Left forelimb (tissue), 1 donor: ENCODE measurements at places on chromosomes 3 and 15.

DNA sequence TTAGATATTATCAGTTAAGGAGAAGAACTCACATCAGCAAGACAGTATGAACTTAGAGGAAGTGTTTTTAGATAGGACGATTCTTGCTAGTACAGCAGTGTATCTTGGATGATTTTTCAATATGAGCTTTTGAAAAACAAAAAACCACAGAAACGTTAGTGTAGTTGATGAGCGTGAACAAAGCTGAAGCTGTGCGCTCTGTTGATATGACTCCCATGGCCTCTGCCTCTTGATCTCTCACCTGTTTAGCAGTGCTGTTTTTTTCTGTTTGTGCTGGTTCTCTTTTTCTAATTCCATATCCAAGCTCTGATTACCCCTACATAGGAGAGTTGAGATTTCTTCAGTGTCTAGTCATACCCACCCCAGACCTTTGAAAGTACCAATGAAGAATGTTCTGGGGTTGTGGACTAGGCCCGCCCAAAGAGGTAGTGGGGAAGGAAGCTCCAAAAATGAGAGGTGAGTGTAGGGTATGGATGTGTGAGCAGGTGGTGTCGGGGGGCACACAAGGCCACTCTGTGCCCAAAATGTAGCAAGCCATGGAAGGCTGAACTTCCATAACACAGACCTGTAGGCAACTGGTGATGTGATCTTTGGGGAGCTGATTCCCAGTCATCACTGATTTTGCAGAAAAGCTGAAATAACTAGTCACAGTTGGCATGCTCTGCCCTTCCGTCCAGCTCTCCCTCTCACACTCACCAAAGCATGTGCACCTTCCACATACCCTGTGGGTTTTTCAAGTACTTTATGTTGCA is 20.0 kb upstream of the CMTM7 start:
- no peak for DNase-seq

DNA sequence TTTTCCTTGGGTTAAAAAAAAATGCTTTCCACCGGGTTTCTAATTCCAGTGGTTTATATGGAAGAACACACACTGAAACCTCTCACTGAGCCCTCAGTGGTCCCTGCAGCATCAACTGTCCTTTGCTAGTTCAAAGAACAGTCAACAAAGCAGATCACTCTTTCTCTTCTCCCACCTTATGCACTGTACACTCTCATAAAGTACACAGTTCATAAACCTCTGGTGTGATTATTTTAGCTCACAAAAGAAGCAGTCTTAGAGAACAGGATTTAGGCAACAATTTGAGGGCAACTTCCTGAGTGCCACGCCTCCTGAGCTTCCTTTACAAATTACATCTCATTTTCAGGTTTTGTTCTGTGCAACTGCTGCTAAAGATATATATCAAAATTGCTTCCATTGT is 728.4 kb upstream of the GOLIM4 start:
- DNase-seq = no peak

DNA sequence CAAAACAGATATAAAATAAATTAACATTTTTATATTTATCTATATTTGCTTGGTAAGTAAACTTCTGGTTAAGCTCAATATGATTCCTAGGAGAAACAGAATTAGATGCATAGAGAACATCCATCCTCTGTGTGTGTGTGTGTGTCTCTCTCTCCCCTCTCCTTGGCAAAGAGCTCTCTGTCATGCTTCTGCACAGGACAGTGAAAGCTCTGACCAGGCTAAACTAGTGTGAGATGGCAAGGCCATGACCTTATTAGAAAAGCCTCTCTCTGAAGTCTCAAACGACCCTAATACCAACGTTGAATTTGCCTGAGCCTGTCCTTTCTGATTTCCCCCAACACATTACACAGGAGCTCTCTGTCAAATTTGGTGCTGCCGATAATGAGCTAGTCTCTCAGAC is 746.0 kb downstream of the VGLL3 start:
- no peak for DNase-seq

- DNase-seq = no peak
Measured at GRCh38 chr3:50651920-50652529, 22.7 kb upstream of the DOCK3 start.

- no peak for DNase-seq
Measured at GRCh38 chr15:72285402-72285801, 13.0 kb upstream of the PARP6 start.

- no peak for DNase-seq
Measured at GRCh38 chr3:45778761-45779201, 17.6 kb downstream of the SLC6A20 start.

- no peak for DNase-seq
Measured at GRCh38 chr3:181701096-181701495, 10.6 kb upstream of the SOX2 start.

DNA sequence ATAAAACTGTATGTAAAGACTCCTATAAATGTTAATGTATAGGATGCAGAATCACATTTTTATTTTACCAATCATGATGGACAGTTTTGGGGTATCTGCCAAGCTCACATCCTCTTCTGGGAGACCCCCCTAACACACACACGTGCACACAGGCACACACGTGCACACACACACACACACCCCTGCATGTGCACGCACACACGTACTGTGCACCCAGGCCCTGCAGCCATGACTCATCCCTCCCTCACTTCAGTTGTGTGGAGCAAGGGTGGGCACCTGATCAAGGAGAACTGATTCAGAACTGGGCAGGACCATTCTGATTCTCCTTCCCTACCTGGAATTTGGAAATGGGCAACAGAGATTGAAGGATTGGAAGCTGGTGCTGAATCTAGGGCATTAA is 16.0 kb upstream of the MINDY4B start:
- DNase-seq = no peak

DNA sequence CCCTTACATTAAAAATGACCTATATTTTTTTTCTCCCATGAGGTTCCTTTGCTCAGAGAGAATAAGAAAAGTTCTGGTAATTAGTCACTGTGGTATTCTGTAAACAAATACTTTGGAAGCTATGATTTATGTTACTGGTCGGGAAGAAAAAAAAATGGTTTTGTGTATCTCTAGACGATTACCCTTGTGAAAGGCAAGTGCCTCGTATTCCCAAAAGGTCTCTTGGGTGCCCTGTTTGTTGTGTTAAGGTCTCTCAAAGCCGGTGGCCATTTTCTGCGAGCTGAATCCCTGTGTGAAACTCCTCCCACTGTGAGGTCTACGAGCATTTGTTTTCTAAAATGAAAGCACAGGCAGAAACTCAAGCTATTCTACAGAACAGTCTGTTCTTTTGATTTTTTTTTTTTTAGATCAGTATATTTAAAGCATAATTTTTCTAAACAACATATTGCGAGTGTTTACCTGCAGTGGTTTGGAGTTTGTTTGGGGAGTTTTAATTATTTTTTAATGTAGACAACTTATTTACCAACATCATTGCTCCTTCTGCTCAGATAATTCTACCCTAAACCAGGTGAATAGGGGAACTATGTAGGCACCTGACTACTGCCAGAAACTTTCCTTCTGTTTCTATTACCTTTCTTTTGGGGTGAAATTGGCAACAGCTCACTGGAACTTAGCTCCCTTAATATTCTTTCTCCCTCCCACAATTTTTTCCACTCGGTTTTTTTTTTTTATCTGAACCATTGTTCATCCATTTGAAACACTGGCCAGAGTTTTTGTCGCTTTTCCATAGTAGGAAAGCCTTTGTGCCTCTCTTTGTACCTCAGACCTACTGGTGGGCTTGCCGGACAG is 44.0 kb downstream of the ZBTB38 start:
- DNase-seq = no peak

DNA sequence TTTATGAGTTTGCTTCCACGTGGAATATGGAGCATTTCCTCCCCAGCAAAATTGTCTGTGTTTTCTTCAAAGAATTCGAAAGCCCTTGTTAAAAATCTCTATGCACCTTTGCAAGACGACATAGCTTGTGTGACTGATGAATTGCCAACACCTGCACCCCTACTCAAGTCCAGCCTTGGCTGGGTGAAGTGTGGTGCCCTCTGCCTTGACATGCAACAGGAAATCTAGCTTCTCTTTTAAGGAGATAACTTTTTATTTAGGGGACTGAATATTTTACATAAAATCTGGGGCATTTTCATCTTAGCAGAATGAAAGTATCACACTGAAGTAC is 647 bp downstream of the HMG20A start:
- no peak for DNase-seq
